ENCODE measurements at places on chromosomes 16 and 17.

- no peak for DNase-seq
Measured at GRCh38 chr16:67657751-67658518, 2.1 kb downstream of the ACD start.

GRCh38 chr16:9428355-9429005 is 337.0 kb downstream of the HAPSTR1 start:
- no peak for DNase-seq

DNA sequence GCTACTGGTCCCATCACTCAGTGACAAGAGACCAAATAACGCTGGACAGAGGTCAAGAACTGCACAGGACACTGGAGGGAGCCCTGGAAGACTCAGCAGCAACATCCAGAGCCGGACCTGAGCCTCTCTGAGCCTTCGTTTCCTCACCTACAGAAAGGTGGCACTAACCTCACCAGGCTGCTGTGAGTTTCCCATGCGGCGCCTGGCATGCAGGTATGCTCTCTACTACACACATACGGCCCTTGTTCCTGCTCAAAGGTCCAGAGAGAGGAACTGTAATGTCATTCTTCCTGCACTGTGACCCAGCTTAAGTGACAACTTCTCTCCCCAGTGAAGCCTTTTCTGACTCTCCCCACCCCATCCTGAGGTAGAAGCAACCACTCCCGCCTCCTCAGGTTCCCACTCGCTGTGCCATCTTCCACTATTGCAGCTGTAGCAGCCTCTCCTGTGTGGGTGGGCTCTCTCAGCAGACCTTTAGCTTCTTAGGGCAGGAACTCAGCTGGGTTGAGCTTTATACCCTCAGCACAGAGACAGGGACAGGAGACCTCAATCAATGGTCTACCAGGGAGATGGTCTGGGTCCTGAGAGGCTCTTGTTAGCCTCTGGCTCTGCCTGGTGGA is 43.9 kb upstream of the SREBF1 start:
- no peak for DNase-seq

DNA sequence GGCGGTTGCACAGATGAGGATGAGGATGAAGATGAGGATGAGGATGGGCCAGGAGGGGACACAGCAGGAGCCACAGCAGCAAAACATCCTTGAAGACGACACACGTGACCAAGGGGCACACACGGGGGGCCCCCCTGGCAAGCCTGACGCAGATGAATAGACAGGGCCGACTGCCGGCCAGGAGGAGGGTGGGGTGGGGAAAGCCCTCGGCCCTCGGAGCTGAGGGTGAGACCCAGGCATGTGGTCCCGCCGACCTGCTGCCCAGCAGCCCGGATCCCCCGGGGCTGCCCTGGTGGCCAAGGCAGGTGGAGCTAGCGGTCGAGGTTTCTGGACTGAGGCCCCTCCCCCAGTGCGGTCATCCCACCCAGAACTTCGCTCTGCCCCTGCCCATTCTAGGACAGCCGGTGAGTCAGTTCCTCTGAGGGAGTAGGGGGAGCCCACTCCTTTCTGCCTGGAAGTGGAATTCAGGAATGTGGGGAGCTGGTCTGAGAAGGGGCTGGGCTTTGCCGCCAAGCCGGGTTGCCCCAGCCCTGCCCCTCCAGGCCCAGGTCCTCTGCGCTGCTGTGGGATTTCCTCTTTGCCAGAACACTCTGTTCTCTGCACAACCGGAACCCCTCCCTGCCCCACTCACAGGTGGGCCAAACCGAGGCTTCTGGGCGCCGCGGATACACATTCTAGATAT is 9.9 kb downstream of the CYGB start:
- peak; percentile 73 for DNase-seq

DNA sequence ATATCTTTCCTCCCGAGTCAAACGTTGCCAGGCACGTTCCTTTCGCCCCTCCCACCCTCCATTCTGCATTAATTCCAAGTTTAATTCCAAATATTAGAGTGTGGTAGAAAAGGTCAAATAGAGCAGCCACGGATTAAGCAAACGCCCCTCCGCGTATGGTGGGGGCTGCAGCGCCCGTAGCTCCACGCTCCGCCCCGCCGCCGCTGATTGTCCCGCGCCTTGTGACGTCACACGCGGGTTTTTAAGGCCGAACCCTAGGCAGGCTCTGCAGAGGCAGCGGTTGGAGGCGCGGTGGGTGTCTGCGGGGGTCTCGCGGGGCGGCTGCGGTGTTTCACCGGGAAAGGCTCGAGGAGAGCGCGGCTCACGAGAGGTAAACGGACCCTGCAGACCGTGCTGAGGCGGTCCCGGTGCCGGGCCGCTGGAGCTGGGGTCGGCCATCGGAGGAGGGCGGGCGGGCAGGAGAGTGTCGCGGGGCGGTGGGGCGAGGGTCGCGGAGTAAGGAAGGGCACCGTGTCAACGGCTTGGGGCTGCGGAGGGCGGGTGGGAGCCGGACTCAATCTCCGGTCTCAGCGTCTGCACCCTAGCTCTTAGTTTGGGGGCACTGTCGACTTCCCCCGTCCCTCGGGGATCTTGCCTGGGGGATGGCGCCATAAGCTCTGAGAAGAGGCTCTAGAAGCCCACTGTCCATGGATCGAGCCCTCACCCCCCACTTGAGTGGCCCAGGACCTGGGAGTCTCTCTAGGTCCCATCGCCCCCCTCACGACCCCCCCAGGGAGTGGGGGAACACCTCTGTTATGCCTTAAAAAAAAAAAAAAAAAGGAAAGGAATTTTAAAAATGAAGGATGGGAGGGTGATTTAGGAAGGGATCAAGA is at the start of gene ARL4D:
Gene ARL4D, plus strand, starts transcription at position 270 of the 872 bp plus-strand sequence. CDS start 740 bp downstream, outside the sequence.
- DNase-seq = peak; percentile 83

GRCh38 chr16:64882078-64882784 is 239.6 kb downstream of the CDH11 start:
- DNase-seq = peak; percentile 19

DNA sequence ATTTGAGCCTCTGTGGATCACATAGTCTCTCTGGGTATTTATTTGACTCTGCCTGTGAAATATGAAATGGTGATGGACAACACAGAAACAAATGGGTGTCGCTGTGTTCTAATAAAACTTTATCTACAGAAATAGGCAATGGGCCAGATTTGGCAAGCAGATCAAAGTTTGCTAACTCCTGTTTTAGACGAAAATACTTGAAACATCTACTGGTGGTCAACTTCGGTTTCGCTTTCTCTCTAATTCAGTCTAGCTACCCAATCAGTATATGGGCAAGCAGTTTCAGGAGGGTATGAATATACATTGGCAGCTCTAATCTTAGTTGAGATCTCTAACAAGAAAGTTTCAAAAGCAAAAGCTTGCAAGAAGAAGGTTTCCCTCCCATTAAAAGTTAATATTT is 60.1 kb upstream of the DYNLRB2 start:
- no peak for DNase-seq

DNA sequence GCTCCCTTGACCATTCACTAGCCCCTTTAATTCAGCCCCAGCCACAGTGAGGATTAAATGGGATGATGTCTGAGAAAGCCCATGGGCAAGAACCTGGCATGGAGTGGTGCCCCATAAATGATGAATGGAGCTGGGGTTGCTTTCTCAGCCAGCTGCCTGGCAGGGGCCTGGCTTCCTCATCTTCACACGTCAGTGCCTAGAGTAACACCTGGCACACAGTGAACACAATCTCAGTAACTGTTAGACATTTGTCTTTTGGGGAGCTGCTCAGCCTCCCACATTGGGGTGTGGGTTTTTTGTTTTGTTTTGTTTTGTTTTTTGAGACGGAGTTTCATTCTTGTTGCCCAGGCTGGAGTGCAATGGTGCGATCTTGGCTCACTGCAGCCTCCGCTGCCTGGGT is 47.5 kb upstream of the MEOX1 start:
- no peak for DNase-seq

Measured in fibroblast of skin of right biceps (primary cell).